ENCODE measurements at places on chromosomes 16 and 17.
A peak's percentile ranks its signal among the peaks of the same experiment; 100 is the strongest.

GRCh38 chr17:17700251-17700969 lies 19.2 kb downstream of the RAI1 start:
- no peak for DNase-seq

GRCh38 chr16:59169168-59169567 lies 435.1 kb upstream of the GOT2 start:
- DNase-seq, result no peak

- no peak for DNase-seq
Observed at GRCh38 chr17:20315821-20316220, 151.5 kb downstream of the LGALS9B start.

DNA sequence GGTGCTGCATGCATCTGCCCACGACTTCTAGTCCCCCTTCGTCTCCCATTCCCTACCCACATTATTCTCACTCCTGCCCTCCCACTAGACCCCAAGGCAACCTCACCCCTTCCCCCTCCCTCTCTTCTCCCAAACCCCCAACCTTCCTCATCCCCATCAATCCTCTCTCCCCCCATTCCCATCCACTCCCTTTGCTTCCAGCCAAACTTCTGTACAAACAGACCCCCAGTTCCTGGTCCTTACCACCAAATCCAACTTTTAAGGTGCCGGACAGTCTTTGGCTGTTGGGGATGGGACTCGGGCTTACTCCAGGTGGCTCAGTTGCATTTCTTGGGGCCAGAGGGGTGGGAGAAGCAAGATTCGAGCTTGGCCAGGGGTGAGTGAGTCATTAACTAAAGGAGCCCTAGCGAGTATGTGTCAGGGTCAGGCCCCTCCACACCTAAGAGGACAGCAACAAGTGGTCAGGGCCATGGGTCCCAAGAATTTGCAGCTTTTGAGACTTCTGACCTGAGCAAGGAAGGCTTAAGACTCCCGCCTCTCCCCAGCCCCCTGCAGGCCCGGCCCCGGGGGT lies at the start of gene SLC38A8:
SLC38A8 (minus strand) TSS at position 488 of the 571 bp plus-strand sequence. CDS start 638 bp downstream, outside the sequence.
- no peak for DNase-seq

- DNase-seq, result no peak
Observed at GRCh38 chr16:20203272-20203671, 124.0 kb downstream of the GP2 start.

GRCh38 chr17:47810200-47810821 lies 11.3 kb downstream of the OSBPL7 start:
- DNase-seq, result peak; percentile 79

- DNase-seq, result no peak
Observed at GRCh38 chr16:8878523-8878911, 3.6 kb upstream of the LITAFD start.

DNA sequence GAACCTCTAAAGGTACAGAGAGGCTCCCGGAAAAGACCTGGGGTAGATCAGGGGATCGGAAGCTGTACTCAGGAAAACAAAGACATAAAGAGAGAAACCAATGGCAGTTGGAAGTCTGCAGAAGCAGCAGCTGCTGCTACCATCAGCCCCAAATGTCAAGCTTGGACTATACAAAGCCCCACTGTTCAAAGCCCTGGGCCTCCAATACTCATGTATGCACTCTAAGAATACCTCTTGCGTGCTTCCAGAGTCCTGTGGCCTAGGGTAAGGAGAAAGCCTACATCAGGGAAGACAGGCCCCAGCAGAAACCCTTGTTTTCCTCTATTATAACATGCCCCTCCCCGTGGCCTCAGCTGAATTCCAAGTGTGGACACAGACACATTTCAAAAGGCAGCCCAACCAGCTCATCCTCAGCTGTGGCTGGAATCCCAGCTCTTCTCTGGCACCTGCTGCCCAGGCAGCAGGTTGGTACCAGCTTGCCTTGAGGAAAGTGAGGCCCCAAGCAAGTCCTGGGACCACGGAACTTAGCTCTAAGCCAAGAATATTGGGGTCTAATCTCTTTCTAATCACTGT lies 19.3 kb upstream of the MTMR4 start:
- no peak for DNase-seq

GRCh38 chr16:84096447-84097005 lies 20.2 kb downstream of the MBTPS1 start:
- no peak for DNase-seq

GRCh38 chr16:88356727-88357199 lies 26.0 kb upstream of the ZNF469 start:
- DNase-seq, result no peak

DNA sequence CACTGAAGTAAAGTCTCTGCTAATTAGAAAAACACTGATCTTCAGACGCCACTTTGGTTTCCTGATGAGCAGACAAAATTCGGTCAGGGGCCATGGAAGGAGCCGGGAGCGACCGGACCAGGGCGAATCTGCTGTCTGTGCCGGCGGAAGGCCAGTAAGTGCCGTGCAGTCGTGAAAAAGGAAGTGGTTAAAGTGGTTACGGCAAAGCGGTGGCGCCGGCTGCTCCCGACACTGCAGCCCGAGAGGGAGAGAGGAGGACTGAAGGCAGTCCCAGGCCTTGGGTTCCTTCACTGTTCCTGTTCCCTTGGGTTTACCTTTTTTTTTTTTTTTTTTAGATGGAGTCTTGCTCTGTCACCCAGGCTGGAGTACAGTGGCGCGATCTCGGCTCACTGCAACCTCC lies 17.3 kb upstream of the HEXD start:
- DNase-seq, result no peak

- DNase-seq, result no peak
Observed at GRCh38 chr17:21165922-21166594, 39.3 kb downstream of the DHRS7B start.

DNA sequence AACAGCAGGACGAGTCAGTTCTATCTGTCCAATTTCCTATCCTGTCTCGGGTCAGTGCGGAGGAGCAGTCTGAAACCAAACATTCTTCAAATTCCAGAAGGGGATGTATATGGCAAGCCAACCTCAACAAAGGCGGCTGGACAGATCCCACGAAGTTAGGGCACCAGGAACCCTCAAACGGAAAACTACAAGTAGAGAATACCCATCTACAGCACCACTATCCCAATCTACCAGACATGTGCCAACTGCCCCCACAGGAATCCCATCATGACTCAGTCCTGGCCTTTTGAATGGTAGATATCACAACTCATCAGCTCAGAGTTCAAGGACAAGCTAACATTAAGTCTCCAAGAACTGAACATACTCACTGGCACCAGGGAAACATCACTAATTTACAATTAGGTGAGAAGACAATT lies 2.3 kb downstream of the NAT9 start:
- DNase-seq, result peak; percentile 28

GRCh38 chr16:14187517-14188338 lies 116.6 kb downstream of the MRTFB start:
- no peak for DNase-seq

GRCh38 chr17:56440419-56440818 lies 153.1 kb upstream of the NOG start:
- no peak for DNase-seq

GRCh38 chr16:3957344-3957980 lies 76.9 kb upstream of the CREBBP start:
- no peak for DNase-seq

GRCh38 chr17:57477522-57478362 lies 221.4 kb downstream of the MSI2 start:
- no peak for DNase-seq

- DNase-seq, result no peak
Observed at GRCh38 chr16:51562891-51563290, 411.8 kb upstream of the SALL1 start.

DNA sequence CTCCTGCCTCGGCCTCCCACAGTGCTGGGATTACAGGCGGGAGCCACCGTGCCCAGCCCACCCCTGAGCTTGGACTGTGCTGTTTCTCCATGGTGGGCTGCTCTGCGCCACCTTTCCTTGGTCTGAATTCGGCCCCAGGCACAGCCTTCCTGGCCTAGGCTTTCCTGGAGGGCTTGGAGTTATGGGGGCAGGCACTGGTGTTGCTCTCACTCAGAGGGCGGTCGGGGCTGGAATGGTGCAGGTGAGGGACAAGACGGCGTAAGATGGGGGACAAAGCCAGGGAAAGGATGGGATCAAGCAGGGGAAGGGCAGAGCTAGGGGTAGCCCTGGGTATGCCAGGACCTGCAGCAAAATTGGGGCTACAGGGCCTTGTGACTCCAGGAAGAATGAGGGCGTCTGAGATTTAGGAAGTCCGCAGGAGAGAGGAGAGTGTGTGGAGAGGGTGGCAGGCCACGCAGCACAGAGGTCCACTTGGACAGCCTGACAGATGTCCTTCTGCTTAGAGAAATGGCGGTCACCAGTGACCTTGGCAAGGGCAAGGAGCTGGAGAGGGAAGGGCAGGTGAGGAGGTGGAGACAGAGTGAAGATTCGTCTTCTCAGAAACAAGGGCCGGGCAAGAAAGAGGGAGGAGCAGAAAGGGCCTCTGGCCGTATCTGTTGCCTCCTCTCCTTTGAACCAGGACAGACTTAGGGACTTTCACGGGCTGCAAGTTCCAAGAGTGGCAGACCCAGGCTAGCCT lies 1.6 kb upstream of the ATP6V0C start:
- no peak for DNase-seq

DNA sequence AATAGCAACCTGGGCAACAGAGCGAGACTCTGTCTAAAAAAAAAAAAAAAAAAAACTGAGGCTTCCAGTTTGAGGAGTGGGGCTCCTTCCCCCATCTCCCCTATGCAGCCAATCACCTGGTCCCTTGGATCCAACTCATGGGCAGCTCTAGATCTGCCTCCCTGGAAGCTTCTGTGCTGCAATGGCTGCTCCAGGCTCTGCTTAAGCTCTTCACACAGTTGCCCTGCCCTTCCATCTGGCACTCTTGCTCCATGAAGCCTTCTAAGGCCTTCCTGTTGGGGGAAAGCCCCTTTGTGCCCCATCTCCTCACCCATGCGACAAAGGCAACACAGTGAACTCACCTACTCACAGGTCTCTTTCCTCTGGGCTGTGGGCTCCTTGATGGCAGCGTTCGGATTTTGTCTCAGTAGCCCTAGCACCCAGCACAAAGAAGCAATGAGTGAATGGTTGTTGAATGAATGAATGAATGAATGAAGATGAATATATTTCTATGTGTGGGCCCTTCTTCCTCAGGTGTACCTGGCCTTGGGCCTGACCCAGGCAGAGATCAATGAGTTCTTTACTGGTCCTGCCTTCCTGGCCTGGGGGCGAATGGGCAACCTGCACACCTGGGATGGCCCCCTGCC lies 1.9 kb downstream of the NAGLU start:
- no peak for DNase-seq

DNA sequence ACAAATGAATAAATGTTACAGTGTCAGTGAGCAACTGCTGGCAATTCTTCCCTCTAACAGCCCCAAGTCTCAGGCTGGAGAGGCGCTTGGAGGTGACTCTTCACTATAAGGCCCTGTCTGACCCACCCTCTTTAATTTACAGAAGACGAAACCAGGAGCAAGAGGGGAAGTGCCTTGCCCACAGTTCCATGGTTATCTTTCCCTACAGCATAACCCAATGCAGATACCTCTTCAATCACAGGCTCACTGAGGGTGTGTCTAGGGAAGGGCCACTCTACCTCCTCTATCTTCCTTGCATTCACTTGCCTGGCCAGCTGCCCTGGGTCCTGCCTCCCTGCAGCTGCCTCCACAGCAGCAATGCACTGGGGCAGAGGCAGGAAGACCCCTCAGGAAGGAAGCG lies 9.6 kb upstream of the N4BP1 start:
- DNase-seq, result no peak

- no peak for DNase-seq
Observed at GRCh38 chr16:66036793-66037715, 329.4 kb upstream of the CDH5 start.

DNA sequence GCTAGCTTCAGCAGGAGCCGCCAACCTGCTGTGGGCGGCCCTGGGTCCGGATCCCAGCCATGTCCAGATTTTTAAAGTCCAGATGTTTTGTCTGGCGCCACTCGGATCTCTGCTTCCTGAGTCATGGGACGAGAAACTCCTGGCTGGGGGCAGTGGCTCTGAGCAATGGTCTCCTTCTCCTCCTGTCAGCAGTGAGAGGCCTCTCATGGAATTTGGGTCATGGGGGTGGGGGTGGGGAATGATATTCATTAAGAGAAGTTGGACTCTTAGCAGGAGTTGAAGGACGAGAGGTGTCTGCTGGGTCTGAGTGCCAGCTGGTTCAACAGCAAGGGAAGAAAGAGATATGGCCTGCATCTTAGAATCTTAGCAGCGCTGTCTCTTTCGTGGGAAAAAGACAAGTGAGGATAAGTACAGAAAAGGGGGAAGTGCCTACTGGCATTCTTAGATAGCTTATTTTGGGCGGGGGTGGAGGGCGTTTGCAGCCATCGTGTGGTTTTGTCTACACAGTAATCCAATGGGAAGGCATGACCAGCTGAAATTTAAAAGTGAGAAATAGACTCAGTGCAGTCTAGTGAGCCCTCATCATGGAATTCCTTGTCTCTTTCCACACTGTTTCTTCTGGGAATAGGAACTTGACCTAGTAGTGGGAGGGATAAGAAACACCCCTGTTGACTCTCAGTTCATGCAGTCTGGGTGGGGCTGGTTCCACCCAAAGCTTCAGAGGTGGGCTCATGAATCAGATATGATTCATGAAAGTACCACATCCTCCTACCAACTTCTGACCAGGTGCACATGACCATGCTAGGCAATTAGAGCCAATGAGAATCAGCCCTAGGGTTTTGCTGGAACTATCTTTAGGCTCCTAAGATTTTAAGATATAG lies 80.5 kb downstream of the MYH13 start:
- DNase-seq, result no peak

DNA sequence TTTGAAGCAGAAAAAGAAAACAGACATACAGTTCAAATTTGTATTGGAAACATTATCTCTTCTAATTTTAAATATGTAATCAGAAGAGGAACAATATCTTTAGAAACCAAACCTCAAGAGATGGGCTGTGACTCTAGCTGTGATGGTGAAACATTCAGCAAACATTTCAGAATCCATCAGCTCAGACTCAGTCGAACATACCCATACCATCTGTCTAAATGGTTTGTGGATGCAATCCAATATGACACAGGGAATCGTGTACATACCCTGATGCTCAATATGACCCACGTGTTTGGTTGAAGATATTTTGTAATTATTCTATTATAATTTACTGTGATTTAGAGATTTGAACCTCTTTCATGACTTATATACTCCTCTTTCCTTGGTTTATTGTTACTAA lies 665.2 kb upstream of the CDH8 start:
- no peak for DNase-seq

- no peak for DNase-seq
Observed at GRCh38 chr16:17470182-17470907, 415 bp downstream of the XYLT1 start.

GRCh38 chr16:85521552-85522307 lies 91.4 kb upstream of the GSE1 start:
- no peak for DNase-seq

- DNase-seq, result no peak
Observed at GRCh38 chr16:10180042-10180770, 2.0 kb downstream of the GRIN2A start.

GRCh38 chr16:51888534-51888933 lies 658.4 kb downstream of the TOX3 start:
- DNase-seq, result no peak

DNA sequence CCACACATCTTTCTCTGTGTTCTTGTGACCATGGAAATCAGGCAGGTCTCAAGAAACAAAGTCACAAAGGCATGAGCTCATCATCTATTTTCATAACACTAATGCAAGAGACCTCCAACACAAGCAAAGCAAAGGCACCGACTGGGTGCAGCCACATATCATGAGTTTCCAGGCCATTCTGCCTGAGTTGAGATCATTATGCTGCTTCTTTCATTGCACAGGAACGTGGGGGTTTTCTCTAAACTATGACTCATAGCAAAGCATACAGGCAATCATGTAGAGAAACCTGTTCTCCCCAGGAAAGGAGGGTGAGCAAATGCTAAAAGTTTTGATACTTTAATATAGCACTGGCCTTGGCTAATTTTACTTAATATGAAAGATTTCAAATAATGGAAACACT lies 60.7 kb downstream of the GRIN2A start:
- no peak for DNase-seq

- DNase-seq, result no peak
Observed at GRCh38 chr17:37847811-37848331, 76.3 kb upstream of the TBC1D3K start.

All from RKO (cell line).